ENCODE measurements at places on chromosomes 1 and 21. TPM values are rescaled to one million over a fixed set of nuclear protein-coding genes. Genes with fewer than 3 reads are reported as not detected.

The ZYG11A gene
- total RNA-seq, result 0.13 TPM

The PRELP gene
- not detected for total RNA-seq

The CHODL gene
- total RNA-seq, result 0.13 TPM

The TSTD1 gene
- total RNA-seq, result 6.0 TPM

The HSD3B1 gene
- total RNA-seq, result not detected

The COX20 gene
- total RNA-seq, result 10.0 TPM

The ATP1A2 gene
- not detected for total RNA-seq

The CNR2 gene
- total RNA-seq, result not detected

The BEND5 gene
- 2.3 TPM for total RNA-seq

The TTC24 gene
- not detected for total RNA-seq

The ZNF593OS gene
- total RNA-seq, result not detected

DNA sequence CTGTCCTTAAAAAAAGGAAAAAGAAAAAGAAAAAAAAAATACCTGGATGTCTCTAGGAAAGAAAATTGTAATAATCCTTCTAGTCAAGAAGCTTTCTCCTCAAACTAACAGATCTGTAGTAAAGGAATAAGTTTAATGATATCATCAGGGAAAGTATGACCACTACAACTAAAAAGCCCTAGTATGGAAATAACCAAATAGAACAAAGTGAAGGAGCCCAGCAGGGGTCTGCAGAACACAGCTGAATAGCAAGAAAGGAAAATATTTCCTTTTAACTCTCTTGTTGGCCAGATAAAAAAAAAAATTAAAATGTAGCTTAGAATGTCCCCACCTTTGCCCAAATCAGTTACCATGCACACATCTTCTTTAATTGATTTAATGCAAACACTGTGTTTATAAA is 43.2 kb downstream of the PRRX1 start:
- DNase-seq, result no peak

DNA sequence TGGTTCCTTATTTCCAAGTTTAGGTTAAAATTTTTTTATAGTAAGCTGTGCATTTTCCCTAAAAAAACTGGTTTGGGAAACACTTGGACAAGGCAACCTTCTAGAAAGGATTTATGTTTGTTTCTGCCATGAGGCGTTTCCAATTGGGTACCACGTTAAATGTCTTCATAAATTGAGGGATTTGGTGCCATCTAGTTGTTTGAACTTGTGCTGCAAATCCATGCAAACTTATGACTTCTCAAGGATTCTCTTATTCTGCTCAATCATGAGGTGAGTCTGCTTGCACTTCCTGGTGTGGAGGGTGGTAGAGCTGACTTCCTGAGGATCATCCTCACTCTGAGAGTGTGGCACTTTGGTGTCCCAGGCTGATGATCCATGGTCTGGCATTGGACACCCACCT is 123.3 kb downstream of the PCNX2 start:
- peak; percentile 16 for DNase-seq

- peak; percentile 86 for DNase-seq
Measured at GRCh38 chr1:183633676-183634343, 1.8 kb downstream of the ARPC5 start.

GRCh38 chr1:231499148-231499763 is 29.2 kb upstream of the TSNAX start:
- DNase-seq, result no peak

- no peak for DNase-seq
Measured at GRCh38 chr1:151579436-151580225, 32.2 kb upstream of the SNX27 start.

DNA sequence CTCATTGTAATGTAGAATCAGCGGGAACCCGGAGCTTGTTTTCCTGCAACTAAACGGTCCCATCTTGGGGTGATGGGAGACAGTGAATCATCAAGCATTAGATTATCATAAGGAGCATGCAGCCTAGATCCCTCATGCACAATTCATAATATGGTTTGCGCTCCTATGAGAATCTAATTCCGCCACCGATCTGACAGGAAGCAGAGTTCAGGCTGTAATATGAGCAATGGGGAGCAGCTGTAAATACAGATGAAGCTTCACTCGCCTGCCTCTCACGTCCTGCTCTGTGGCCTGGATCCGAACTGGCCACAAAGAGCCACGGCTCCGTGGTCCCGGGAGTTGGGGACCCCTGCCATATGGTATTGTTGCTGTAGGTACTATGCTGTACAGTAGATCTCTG is 1.6 kb downstream of the IFI44 start:
- DNase-seq, result peak; percentile 81

DNA sequence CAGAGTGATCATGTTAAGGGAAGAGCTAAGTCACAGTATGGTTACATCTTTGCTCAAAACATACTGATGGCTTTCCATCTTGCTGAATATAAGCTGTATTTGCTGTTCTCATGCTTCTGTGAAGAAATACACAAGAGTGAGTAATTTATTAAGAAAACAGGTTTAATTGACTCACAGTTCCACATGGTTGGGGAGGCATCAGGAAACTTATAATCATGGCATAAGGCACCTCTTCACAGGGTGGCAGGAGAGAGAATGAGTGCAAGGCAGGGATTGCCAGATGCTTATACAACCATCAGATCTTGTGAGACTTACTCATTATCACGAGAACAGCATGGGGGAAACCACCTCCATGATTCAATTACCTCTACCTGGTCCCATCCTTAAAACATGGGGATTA is 24.4 kb upstream of the RGS5 start:
- no peak for DNase-seq

DNA sequence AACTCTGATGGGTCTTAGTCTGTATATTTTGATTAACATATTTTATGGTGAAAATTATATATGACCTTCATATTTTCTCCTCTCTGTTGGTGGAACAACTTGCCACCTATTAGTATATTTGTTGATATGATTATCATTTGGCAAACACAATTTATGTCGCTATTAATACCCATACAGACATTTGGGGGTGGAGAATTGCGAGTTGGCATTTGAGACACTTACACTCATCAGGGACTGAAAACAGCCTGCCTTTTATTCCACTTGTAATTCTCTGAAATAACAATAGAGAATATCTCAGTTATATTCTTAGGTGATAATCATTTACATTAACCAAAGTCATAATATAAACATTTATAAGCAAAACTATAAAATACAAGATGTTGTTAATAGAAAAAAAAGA is 100.5 kb upstream of the RGS18 start:
- DNase-seq, result no peak

DNA sequence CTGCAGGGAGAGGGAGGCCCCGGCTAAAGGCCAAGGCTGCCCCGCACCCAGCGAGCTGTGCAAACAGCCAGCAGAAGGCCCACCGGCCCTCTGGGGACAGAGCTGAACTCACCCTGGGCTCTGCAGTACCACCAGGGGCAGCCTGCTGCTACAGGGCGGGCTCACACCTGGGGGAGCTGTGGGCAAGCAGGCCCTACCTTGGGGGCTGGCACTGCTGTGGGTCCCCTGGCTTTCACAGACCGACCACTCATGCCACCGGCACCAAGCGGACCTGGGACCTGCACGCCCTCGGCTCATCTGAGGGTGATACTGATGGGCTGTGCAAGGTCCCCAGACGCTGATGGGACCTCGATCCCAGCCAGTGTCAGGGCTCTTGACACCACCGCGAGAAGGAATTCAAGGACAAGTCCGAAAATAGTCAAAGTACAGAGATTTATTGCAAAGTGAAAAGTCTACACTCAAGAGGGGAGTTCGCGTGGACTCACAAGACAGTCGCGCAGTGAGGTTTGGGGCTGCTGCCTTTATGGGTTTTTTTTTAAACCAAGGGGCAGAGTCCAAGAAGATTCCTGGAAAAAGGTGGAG is 61.0 kb upstream of the ADARB1 start:
- no peak for DNase-seq

DNA sequence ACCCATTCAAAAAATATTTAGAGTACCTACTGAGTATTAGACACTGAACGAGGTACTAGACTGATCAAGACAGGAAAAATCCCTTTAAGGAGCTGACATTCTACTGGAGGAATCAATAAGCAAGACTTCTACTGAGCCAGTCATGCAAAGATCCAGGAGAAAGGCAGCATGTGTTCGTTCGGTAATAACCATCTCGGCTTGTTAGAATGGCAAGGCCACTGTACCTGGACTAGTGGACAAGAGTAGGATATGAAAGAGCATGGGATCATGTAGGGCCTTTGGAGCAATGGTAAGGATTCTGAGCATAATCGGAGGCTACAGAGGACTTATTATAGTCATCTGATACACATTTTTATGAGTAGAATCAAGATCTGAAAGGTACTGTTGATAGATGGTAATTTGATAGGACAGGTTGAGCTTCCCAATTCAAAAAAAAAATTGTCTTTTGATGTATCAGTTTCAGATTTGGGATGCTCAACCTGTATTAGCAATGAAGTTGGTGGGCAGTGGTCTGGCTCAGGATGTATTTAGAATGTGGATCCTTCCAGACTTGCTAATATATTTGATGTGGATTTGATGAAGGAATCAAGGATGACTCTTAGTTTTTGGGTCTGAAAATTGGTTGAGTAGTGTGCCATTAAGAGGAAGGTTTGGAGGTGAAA is 2.3 kb downstream of the COX20 start:
- no peak for DNase-seq

- DNase-seq, result peak; percentile 59
Measured at GRCh38 chr1:201346337-201346939, 31.0 kb downstream of the TNNT2 start.

- DNase-seq, result no peak
Measured at GRCh38 chr1:179925302-179925701, 29.3 kb upstream of the CEP350 start.

- no peak for DNase-seq
Measured at GRCh38 chr1:86861424-86861823, 52.5 kb downstream of the SELENOF start.

GRCh38 chr1:241985787-241986186 is 13.1 kb downstream of the MAP1LC3C start:
- DNase-seq, result peak; percentile 43

- DNase-seq, result peak; percentile 52
Measured at GRCh38 chr21:44872323-44872648, 1.2 kb downstream of the PTTG1IP start.

DNA sequence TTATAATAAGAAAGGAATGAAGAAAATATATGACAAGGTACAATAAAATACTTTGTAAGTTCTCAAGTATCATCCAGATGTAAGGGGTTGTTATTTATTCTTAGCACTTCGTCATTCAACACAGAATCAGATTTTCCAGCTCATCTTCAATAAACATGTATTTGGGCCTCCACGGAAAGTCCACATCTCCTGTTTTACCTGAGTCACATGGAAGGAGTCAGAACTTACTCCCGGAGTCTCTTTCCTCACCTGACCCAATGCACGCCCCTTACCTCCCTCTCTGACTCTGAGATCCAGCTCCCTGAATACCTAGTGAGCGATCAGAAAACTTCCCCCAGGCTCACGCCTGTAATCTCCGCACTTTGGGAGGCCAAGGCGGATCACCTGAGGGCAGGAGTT is 1.5 kb upstream of the PMVK start:
- no peak for DNase-seq

- DNase-seq, result peak; percentile 69
Measured at GRCh38 chr1:39268112-39268581, 63.7 kb downstream of the MACF1 start.

- peak; percentile 93 for DNase-seq
Measured at GRCh38 chr1:21906173-21907078, 30.7 kb downstream of the HSPG2 start.

DNA sequence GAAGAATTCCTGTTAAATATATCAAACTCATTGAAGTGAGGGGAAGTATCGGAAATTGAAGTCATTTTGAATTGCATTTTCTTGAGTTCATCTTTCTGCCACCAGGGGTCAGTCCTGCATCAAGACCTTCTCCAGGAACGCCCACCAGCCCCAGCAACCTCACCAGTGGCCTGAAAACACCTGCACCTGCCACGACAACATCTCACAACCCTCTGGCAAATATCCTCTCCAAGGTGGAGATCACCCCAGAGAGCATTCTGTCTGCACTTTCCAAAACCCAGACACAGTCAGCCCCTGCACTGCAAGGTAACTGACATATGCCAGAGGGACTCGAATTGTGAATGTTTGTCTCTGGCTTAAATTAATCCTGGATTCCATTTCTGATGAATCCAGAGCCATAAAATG is 22.8 kb upstream of the TARS2 start:
- DNase-seq, result peak; percentile 45

- DNase-seq, result no peak
Measured at GRCh38 chr1:82465024-82465423, 664.3 kb downstream of the ADGRL2 start.

DNA sequence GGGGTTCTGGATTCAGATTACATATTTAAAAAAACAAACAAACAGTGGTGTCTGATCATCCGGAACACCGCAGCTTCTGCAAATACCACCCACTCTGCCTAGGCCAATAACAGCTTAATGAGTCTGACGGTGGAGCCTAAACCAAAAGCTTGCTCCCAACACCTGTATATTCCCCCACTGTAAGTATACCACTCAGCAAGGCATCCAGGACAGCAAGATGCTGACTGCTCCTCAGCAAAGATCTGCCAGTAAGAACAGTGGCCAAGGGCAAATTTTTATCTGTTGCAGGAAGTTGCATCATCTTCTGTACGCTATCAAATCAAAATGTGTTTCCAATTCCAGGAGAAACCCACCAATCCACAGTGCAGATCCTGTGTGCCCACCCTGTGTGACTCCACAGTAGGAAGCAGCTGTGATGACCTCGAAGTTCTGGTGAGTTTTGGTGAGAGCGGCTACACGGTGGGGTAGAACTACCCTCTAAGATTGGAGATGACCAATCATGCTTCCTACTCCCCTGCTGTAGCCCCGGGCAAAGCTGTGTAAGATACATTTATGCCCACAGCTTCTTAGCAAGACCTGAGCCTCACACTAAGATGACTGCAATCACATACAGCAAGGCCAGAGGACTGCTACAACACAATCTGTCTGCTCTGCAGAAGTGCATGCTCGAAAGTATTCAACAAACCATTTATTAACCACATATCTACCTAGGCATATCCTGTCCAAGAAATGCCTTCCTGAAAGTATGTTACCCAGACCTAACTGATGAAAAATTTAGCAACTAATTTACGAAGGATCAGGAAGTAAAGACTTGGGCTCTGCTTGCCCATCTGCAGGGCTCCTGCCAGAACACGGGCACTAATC is 30.5 kb downstream of the SIPA1L2 start:
- no peak for DNase-seq

DNA sequence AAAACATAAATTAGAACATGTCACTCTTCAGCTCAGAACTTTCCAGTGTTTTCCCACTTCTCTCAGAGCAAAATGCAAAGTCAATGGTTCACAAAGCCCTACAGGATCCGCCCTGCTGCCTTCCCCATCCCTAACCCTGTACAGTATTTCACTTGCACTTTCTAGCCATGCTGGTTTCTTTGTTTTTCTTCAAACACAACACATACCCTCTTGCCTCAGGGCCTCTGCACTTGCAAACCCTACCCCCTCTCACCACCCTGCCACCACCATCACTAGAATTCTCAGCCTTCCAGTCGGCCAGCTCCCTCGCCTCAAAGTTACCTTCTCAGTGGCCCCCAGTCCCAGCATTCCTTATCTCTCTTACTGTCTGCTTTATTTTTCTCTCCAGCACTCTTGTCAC is 17.6 kb downstream of the TEX35 start:
- DNase-seq, result no peak

DNA sequence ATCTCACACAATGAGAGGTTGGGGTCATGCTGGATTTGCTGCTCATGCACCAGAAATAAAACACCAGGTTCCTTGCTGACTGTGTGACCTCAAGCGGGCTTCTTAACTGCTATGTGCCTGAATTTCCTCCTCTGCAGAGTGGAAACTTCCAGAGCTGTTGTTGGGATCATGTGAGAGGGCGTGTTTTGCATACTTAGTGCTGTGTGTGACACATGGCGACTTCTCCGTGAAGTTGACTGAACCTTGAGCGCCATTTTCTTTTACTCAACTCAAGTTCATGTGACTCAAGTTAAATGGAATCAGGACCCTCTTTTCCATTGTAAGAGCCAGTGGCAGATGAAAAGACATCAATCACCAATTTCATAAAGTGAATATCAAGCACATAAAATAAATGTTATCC is 224.0 kb downstream of the KIF26B start:
- DNase-seq, result no peak

All from dermis microvascular lymphatic vessel endothelial cell (primary cell).